Sciatic nerve (tissue), 2 donors: ENCODE measurements at places on chromosomes 7 and 10. TPM values are rescaled to one million over a fixed set of nuclear protein-coding genes. Genes with fewer than 3 reads are reported as not detected.

The CFAP69 gene
- 36.1 TPM for total RNA-seq

The SPDYE16 gene
- total RNA-seq = 1.9 TPM

The FBXO24 gene
- total RNA-seq = 1.2 TPM

The PLPP4 gene
- total RNA-seq = 2.1 TPM

The RNF148 gene
- 2.0 TPM for total RNA-seq

The LRIT1 gene
- total RNA-seq = not detected
